NCI-H2029 treated with DMSO at 0.1 percent for 48 hours (cell line): ENCODE measurements at places on chromosomes 16 and 17.

- DNase-seq, result no peak
Measured at GRCh38 chr17:72456075-72456474, 335.3 kb downstream of the SOX9 start.

DNA sequence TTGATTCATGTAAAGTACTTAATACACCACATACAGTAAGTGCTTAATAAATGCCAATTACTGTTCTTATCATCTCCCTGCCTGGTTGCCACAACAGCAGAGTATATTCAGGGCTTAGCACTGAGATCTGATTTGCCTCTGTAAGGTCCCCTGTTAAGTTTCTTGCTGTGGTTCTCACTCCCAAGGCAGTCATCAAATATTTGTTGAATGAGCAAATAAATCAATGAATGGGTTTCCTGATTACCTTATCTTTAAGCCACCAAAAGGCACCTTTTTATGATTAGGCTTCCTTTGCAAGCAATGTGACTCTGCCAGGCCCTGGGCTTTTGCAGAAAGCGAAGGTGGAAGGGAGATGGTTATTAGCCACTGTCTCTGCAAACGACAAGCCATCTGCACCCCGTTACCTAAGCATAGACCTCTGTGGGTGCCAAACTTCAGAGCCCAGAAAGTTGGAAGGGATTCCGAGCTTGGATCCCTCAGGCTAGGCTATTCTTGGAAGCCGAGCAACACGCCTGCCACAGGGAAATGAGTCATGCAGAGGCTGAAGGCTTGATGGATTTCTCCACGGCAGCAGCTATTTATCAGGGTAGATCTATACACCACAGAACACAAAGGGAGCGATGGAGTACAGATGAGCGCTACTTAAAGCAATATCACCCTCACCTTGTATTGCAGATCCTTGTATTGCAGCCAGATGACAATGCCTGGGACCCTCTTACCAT, 102.0 kb downstream of the GRIN2A start:
- DNase-seq, result no peak

GRCh38 chr17:56908001-56908542, 5.8 kb downstream of the TRIM25 start:
- no peak for DNase-seq

- no peak for DNase-seq
Measured at GRCh38 chr16:28110479-28110878, 47.0 kb upstream of the GSG1L start.
